ENCODE measurements at places on chromosomes 7 and 10.

- no peak for DNase-seq
These were observed 1144.1 kb downstream of the GATA3 start for GRCh38 chr10:9198611-9199010.

- no peak for DNase-seq
These were observed 125.8 kb upstream of the PDSS1 start for GRCh38 chr10:26571655-26572054.

GRCh38 chr10:132109341-132110110 is 43.8 kb downstream of the JAKMIP3 start:
- peak; percentile 20 for DNase-seq

GRCh38 chr7:159105832-159106811 is 38.5 kb downstream of the VIPR2 start:
- peak; percentile 74 for DNase-seq

- DNase-seq: peak; percentile 64
These were observed 72.5 kb downstream of the MICALL2 start for GRCh38 chr7:1386623-1387220.

GRCh38 chr7:69060516-69060915 is 537.8 kb upstream of the AUTS2 start:
- DNase-seq: peak; percentile 4

- no peak for DNase-seq
These were observed 70.9 kb upstream of the NEUROD6 start for GRCh38 chr7:31411416-31411815.

GRCh38 chr7:73738612-73739386 is at the start of gene ABHD11:
TSS of gene ABHD11 (minus strand) at chr7:73738802. CDS start at chr7:73738770, 32 bp downstream.
- DNase-seq: peak; percentile 98

DNA sequence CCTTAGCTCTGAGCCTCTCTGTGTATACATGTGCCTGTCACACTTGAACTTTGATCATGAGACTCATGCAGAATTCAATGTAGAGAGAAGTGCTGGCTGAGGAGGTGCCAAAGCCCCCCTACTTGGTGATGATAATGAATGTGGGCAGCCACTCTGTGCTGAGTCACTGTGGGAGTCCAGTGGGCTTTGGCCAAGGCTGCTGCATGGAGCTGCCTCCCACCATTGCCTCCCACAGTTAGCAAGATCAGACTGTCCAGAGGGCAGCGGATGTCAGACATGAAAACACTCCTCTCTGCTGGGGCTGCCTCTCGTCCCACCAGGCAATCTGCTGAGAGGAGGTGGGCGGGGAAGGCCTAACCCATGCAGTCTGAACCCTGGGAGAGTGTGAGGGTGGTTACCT is 180.3 kb downstream of the SH2D4B start:
- peak; percentile 78 for DNase-seq

GRCh38 chr7:136076954-136077353 is 99.8 kb upstream of the MTPN start:
- no peak for DNase-seq

GRCh38 chr10:97020452-97021400 is 165.0 kb downstream of the SLIT1 start:
- peak; percentile 87 for DNase-seq

DNA sequence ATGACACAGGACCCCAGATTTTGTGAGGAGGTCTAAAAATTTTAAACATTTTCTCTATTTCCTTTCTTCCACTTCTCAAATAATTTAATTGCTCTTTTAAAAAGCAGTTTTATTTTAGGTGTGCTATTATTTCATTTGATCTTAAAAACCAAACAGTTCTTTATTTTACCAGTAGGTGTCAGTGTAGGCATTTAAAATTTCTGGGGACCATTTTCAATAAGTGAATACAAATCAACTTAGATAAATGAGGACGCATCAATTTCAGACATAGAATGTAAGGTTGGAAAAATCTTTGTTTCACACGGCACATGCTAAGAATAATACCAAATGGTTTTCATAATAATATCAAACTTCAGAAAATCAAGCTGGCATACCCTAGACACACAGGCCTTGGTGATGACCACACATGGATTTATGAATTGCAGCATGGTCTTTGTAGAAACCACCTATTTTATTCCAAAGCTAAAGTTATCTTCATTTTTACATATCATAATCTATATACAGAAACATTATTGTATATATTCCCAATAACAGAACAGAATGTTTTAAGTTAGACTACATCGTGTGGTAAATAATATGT is 127.6 kb upstream of the SLC26A5 start:
- peak; percentile 87 for DNase-seq

DNA sequence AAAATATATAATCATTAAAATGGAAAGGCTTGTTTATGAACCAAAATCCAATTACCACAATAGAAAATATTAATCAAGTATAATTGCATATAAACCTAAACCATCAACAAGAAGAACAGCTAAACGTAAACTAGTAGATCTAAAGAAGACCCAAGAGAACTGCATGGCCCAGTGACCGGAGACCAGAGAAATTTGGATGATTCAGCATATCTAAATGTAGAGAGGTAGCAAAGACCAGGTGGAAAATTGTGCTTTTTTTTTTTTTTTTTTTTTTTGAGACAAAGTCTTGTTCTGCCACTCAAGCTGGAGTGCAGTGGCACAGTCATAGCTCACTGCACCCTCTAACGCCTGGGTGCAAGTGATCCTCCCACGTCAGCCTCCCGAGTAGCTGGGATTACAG is 207.2 kb upstream of the SEMA3E start:
- DNase-seq: no peak

- DNase-seq: no peak
These were observed 156.6 kb upstream of the TMEM196 start for GRCh38 chr7:19930051-19930450.

DNA sequence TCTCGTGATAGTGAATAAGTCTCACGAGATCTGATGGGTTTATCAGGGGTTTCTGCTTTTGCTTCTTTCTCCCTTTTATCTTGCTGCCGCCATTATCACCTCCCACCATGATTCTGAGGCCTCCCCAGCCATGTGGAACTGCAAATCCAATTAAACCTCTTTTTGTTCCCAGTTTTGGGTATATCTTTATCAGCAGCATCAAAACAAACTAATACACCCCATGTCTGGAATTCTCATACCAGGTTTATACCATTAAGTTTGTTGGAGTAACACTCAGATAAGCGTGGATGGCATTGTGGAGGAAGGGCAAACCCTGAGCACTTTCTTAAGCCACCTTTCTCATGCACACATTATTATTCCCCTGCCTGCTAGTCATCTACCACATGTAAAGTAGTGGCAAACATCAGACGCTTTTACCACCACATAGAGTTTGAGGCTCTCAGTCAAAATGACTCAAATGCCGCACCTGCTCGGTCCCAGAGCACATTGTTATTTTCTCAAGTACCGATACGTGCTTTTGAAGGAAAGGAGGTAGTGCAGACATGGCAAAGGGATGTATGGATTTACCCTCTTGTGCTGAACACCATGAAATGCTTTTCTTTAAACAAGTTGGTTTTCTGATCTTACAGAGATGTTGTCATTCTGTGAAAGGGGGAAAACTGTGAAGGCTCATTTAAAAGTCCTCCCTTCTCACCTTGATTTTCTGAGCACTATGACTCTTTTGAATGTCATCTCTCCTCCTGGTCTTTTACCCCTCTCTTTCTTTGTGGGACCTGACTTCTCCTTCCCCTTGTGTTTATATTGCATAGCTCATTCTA is 429.7 kb downstream of the EXOC4 start:
- no peak for DNase-seq

DNA sequence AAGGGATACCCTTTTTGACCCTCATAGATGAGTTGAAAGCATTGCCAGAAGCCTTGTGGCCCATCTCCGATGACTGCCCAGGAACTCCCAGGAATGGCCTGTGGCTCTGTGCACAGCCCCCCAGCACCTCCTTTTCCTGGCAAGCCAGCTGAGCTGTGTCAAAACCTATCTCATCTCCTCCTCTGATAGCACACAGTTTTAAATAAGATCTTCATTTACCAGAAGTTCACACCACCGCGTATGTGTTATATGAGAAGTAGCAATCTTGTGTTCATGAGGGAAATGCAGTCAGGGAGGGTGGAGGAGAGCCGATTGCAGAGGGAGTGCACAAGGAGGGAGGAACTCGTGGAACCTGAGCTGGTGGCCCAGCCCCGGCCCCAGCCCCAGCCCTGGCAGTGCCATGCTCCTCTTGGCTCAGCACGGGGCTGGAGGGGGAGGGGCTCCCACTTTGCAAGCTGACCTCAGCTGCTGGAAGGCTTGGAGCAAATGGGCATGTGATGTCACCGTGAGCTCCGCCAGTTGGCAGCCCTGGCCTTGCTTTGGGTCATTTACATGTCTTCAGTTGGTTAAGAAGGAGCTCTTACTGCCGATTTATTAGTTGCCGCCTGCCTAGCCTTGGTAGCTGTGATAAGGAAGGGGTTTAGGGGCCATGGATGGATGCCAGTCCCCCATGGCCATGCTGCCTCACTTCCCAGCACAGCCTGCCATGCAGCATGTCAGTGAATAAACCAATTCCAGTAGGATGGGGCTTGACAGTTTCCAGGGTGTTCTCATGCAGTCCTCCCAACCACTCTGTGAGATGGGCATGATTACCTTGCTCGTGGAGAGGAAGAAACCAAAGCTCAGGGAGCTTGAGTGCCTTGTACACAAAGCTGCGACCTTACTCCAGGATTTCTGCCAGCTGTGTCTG is 20.0 kb downstream of the UNC5B start:
- peak; percentile 72 for DNase-seq

- no peak for DNase-seq
These were observed 18.4 kb downstream of the CREB3L2 start for GRCh38 chr7:137983323-137984008.

DNA sequence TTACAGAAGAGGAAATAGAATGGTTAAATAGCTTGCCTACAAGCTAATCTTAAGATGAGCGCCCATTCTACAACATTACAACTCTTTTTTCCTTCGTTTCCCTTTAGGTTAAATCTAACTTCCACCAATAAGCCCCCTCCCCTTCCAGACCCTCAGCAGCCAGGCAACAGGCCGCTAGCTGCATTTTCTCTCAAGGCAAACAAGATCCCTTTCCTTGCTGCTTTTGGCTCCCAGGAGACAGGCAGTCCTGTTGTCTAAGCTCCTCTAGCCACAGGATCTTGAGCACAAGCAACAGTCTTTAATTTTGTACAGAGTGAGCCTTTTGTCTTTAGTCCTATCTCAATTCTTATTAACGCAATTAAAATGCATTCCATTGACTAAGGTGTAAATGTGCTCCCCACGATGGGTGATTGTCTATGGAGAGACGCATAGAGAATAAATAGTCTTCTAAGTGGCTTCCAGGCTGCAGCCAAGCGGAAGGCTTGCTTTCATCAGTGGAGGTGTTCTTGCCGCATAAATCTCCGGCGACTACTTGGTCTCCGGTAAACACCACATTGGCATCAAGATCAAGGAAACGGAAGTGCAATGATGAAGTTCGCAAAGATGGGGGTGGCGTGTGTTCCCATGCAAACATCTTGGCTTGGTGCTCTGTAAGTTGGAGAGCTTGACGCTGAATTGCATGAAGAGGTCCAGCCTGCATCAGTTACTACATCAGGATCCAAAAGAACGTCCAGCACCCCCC is 181.9 kb upstream of the LYZL2 start:
- peak; percentile 23 for DNase-seq

DNA sequence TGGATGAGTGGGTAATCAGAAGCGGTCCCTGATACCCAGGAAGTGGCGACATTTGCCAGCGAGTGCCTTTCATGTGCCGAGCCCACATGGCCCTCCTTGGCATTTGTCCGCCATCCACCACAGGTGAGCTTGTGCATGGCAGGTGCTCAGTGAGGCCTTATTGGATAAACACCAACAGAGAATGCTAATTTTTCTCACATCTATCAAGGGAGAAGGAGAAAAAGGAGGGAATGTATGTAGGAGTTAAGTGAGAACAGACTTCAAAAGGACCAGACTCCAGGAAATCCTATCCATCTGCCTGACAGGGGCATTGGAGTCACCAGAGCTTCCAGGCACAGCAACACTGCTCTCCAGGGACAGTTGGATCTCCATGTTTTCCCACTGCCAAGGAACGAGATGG is 143.5 kb upstream of the ZMIZ1 start:
- no peak for DNase-seq

GRCh38 chr7:107471292-107472070 is 1.6 kb downstream of the GPR22 start:
- peak; percentile 21 for DNase-seq

DNA sequence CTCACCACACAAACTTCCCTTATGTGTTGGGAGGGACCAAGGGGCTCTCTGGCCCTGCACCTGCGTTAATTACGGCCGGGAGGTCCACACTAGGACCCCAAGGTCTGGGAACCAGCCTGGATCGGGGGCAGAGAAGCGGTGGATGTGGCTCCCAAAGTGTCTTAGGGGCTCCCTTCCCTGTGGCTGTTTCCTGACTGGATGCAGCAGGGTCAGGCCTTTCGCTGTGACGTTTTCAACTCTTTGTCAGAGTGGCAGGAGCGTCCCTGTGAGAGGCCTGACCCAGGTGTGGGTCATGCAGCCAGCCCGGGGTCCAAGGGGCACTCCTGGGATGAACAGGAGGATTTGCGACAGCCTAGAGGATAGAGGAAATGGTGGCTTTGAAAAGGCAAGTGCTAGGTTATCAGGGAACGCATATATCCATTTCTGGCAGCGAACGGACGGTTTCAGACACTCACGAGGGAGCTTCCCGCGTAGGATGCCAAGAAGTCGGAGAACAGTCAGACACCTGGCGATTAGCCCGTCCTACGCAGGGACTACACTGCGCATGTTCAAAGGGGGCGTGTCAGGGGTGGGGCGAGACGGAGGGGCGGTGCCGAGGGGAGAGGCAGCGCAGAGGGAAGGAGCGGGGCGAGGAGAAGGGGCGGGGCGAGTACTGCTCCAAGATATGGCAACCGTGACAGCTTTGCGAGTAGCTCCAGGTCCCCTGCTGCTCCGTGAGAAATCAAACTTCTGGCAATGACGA is 46.2 kb upstream of the ZNF716 start:
- DNase-seq: no peak

- peak; percentile 45 for DNase-seq
These were observed 49.7 kb upstream of the ADCY1 start for GRCh38 chr7:45524445-45524844.

DNA sequence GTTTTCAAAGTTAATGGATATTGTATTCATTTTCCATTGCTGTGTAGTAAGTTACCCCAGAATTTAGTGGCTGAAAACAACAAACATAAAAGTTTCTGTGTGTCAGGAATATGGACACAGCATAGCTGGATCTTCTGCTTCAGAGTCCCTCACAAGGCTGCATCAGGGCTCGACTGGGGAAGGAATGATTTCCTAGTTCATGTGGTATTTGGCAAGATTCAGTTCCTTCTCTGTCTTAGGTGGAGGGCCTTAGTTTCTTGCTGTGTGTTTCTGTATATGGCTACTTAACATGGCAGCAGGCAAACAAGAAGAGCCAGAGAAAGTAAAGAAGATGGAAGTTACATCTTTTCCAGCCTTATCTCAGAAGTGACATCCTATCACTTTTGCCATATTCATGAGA is 51.1 kb downstream of the TPST1 start:
- DNase-seq: no peak
